ENCODE measurements at places on chromosomes 3 and 15.
A peak's percentile ranks its signal among the peaks of the same experiment; 100 is the strongest.

DNA sequence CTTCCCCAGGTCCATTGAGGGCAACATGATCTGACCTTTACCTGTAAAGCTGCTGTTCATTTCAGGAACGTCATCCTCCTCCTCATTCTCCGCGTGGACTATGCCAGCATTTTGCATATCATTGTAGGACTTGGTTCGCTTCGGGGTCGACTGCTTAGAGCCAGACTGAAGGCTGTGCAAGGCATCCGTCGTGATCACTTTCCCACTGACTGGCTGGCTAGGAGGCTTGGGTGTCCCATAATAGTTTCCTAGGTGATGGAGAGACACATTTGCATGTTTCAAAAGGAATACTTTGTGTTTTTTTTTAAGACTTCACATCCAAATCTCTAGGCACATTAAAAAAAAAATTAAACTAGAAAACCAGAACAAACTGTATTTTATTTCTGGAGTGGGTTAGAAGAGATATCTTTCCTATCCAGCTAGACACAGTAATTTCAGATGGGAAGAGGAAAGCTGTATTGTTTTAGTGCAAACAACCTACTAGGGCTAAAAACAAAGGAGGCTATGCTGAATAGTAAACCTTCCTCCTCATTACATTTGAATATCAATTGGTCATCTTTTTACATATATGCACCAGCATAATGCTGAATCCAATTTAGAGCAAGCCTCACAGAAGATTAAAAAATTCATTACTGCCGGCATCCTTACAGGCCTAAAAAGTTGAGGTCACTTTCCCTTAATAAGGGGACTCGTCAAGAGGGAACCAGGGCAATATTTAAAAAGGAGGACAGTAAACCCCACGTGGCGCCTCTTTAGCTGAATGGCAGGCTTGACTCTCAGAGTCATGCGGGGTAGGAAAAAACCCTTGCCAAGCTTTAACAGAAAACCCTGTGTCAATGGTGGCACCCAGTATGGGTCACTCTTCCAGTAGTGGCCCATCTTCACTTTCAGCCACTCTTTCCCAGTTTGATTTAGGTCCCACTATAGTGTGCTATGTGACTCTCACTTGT is 559.9 kb downstream of the MAGI1 start:
- DNase-seq = no peak

- DNase-seq = no peak
Observed at GRCh38 chr15:66580643-66581042, 14.8 kb upstream of the LCTL start.

- no peak for DNase-seq
Observed at GRCh38 chr15:83044156-83044555, 22.9 kb downstream of the BTBD1 start.

- DNase-seq = no peak
Observed at GRCh38 chr3:138949445-138950005, 2.5 kb downstream of the FOXL2NB start.

DNA sequence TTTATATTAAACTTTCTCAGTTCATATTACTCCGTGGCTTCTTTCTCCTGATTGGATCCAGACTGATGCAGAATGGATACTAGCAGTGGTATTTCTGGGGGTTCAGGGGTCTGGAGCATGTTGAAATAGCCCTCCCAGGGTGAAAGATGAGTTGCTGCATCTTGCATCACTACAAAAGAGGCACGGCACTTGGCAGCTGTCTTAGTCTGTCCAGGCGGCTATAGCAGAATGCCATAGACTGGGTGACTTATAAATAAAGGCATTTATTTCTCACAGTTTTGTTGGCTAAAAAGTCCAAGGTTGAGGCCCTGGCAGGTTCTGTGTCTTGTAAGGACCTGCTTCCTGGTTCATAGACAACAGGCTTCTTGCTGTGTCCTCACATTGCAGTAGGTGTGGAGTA is 660 bp upstream of the BCL2L10 start:
- DNase-seq = no peak

DNA sequence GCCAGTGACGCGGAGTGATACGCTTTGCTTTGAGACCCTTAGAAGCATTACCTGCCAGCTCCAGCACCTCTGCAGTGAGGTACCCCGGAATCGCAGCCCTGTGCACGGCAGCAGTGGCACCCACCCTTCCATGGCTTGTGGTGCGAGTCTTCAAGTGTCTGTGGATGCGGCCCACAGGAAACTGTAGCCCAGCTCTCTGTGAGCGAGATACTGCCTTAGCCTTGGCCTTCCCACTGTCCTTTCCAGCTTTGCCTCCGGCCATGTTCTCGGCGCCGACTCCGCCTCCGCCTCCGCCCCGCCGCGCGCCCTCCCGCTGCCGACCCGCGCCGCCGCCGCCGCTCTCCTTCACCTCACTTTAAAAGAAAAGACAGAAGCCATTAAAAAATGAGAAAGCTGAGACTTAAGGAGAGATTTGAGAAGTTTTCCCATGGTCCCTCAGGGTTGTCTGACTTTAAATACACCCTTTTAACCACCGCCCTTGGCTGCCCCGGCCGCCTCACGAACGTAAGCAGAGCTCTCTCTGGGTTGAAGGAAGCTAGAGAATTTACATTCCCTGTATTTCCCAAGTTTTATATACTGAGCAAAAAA is 78.5 kb upstream of the FAM174B start:
- DNase-seq = peak; percentile 53

DNA sequence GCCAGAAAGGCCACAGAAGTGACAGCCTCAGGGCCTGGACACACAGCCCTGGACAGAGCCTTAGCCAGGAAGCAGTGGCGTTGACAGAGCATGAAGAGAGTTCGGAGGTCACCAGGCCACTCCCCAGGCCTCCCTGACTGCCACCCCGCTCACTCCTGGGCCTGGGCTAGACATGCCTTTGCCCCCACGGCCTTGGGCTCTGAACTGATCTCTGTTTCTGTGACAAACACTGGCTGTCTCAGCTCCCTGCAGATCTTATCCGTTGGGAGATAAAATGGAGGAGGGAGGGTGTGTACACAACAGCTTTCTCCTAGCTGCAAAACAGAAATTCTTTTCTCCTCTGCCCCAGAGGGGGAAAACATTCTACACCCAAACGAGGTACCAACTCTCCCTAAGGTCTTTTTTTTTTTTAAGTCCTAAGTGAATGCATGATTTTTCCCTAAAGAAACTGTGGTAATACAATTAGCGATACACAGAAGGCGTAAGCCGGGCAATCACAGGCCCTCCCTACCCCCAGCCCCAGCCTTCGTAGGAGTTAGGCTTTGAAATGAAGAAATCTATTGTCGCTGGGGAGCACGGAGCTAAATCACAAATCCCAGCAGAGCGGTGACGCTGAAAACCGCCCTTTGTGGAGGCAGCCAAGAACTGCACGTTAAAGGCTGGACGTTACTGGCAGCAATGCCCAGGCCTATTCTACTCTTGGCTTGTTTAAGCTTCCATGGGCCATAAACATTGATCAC is 45.0 kb downstream of the SRGAP3 start:
- no peak for DNase-seq

DNA sequence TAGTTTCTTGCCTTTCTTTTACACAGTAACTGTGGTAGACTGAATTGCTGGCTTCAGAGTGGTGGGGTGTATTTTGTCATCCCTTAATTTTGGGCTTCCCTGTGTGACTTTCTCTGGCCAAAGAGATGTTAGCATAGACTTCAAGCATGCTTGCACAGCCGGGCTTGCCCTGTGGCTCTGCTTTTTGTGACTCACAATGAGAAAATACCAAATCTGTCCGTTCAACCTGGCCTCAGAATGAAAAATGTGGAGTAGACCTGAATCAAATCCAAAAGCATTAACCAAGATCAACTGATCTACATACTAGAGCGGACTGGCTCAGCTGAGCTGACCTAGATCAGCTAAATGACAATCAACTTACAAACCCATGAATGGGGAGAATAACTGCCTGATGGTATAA is 51.4 kb downstream of the PLAAT1 start:
- no peak for DNase-seq

GRCh38 chr3:146218880-146219866 is 31.7 kb downstream of the PLSCR4 start:
- DNase-seq = no peak
